ENCODE measurements at places on chromosomes 1 and 21.

GRCh38 chr1:39947260-39947659 lies 7.7 kb upstream of the MFSD2A start:
- no peak for DNase-seq

DNA sequence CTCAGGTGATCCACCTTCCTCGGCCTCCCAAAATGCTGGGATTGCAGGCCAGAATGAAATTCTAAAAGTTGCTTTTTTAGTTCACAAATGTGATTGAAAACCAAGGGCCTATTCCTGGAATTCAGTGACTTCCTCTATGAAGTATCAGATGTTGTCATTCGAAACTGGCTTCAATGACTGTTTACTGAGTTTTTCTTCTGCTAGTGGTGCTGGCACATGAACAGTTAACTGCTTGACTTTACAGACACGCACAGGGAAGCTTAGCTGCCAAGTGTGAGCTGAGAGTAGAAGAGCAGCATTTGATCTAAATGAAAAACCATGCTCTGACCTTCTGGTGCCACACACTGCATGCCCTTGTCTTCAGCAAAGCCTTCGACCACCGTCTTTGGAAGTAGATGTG lies 32.8 kb upstream of the AJAP1 start:
- DNase-seq = no peak

- no peak for DNase-seq
Observed at GRCh38 chr1:7019510-7019909, 234.3 kb downstream of the CAMTA1 start.

DNA sequence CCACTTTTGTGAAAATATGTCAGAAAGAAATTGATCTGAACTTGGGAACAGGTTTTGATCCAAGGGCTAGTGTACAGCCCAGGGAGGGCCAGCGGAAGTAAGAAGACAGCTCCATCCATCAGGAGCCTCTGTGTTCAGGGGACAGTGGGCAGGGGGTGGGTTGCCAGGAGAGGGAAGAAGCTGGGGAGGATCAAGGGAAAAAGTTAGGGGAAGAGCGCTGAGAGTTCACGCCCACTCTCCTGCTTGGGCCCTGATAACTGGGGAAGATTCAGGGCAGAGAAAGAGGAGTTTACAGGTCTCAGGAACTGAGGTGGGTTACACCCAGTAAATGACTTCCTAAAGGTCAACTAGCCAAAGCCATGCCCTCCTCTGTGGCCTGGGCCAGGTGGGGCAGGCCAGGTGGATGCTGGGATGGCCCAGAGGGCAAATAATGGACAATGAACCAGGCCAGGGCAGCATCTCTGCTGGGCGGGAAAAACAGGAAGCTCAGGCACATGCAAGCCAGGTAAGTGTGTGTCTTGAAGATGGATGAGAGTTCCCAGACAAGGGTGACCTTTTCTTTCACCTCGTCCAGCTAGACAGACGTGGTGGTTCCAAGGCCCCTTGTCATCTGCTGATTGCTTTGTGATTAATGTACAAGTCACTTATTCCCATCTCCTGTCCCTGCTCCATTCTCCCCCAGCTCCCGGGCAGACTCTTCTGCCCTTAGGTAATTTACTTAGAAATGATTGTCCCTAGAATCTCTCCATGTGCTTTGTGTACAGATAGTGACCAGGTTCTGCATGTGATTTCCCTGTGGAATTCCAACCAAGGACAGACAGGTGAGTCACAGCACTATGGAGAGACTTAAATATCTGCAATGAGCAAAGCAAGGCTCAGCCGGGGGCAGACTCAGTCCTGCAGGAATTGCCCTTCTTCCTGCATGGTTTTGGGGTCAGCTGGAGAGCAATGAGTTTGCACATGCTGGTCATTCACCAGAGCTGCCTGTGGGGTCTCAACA lies 57.0 kb downstream of the MDM4 start:
- DNase-seq = no peak

DNA sequence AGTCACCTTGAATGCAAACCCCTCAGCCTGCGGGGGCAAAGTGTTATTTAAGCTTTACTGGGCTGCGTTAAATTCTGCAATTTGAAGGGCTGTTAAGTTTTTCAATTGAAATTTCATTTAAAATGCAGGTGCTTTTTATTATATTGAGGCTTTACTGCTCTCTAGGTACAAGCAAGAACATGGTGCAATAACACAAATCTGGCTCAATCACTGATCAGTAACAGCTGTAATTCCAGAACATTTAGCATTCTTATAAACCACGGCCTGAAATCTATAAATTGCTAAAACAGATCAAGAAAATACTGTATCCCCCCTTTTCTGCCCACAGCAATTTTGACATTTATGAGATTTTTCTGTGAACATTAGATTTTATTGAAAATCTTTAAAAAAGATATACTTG lies 322.8 kb downstream of the KCTD3 start:
- no peak for DNase-seq

DNA sequence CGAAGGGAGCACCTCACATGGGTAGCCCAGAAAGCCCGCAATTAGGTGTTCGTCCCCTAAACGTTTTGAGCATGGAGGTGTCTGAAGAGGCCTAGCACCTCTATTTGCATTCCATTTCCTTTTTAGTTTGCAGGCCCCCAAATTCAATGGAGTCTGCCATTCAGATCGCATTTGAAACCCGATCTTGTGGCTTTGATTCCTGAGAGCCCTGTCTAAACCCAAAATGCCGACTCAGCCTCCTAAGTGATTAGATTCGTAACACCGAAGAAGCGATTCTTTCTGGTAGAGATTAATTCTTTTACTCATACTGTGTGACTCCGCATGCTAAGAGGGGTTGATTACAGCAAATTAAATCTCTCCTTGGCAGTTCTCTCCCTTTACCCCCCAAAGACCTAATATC lies 415.2 kb upstream of the KAZN start:
- DNase-seq = no peak

- DNase-seq = no peak
Observed at GRCh38 chr1:111768023-111768422, 12.3 kb downstream of the DDX20 start.

DNA sequence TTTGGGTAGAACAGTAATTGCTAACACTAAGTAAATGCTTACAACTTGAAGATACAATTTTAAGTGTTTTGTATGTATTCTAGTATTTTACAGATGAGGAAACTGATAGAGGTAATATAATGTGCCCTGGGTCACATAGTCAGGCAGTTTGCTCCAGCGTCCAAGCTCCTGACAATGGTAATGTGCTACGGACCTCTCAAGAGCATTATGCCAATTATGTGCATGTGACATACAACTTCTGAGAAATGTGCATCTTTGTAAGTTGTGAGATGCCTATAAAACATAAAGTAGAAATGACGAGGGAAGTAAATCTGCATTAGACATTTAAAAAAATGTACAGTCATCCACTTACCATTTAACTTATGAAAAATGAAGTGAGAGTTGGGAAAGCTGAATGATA lies 186.8 kb downstream of the LRRC7 start:
- no peak for DNase-seq

DNA sequence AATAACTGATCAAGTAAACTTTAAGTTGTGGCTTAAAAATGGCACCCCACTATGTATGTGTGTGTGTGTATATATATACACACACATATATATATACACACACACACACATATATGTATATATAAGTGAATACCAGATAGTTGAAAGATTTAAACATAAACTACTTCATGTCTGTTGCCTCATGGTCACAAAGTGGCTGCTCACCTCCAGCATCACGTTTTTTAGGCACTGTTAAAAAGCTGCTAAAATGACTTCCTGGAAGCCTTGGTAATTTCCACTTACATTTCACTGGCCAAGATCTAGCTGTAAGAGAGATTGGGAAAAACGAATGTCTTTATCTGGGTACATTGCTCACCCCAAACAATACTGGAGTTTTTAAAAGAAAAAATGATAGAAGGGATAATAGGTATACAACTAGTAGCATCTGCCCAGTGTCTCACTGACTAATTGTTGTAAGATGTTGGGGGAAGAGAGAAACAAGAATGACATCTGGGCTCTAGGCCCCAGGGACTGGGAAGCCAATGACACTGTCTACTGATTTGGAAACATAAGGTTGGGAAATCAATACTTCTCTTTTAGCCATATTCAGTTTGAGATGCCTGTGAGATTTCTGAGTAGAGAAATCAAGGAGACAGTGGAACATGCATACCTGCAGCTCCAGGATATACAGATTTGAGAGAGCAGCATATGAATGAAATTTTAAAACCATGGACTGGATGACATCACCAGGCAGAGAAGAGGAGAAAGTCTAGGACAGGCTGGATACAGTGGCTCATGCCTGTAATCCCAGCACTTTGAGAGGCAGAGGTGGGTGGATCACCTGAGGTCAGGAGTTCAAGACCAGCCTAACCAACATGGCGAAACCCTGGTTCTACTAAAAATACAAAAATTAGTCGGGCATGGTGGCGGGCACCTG lies 42.8 kb downstream of the CLDN14 start:
- no peak for DNase-seq

GRCh38 chr1:175363031-175363430 lies 170.5 kb upstream of the KIAA0040 start:
- DNase-seq = no peak

DNA sequence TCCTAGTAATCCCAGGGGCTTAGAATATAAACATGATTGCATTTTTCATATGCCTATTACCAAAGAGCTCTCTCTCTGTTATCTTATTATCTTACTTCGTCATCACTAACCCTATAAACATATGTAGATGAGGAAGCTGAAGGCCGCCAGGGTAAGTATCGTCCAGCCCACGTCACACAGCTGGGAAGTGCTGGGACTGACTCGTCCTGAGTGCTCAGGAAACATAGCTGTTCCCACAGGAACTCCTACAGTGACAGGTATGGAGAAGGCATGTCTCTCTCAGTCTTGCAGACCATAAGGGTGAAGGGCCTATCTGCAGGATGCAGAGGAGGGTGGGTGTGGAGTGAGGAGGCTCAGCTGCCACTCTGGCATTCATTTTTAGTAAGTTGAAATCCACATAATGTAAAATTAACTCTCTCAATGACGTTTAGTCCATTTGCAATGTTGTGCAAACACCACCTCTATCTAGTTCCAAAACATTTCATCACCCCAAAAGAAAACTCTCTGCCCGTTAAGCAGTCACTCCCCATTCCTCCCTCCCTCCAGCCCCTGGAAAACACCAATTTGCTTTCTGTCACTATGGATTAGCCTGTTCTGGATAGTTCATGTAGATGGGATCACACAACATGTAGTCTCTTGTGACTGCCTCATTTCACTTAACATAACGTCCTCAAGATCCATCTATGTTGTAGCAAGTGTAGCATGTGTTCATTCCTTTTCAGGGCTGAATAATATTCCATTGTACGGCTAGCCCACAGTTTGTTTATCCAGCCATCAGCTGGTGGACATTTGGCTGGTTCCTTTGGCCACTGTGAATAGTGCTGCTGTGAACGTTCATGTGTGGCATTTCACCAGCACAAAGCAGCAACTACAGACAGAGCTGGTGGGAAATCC lies 68.3 kb downstream of the TCP10L start:
- no peak for DNase-seq

- no peak for DNase-seq
Observed at GRCh38 chr21:39661121-39661520, 48.4 kb downstream of the B3GALT5 start.

GRCh38 chr1:244316407-244316806 lies 135.3 kb downstream of the ADSS2 start:
- no peak for DNase-seq

DNA sequence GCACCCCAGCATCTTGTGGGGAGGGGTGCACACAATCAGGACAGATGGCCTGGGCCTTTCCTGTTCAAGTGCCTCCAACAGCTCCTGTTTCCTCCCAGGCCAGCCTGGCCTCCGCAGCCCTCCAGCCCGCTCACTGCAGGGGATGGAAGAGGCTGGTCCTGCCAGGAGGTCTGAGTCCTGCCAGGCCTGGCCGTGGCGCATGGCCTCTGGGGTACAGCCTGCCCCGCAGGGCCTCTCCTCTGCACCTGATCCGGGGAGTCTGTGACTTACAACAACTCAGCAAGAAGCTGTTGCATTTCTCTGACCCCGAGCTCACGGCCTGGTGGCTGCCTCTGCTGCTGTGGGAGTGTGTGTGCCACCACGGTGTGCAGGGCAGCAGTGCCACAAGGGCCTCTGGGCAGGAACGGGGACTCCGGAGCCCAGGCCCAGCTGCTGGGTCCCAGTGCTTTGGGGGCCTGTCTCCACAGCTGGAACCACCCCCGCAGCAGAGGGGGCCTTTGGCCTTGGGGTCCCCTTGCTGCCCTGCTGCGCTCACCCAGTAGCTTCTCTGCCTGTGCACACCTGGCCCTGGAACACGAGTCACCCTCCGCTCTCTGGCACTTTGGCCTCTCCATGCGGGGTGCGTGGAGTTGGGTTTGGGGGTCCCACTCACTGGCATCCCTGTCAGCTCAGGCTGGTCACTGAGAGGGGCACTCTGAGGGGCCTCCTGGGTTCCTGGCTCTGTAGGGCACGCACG lies 17.4 kb upstream of the LRRC3 start:
- no peak for DNase-seq

DNA sequence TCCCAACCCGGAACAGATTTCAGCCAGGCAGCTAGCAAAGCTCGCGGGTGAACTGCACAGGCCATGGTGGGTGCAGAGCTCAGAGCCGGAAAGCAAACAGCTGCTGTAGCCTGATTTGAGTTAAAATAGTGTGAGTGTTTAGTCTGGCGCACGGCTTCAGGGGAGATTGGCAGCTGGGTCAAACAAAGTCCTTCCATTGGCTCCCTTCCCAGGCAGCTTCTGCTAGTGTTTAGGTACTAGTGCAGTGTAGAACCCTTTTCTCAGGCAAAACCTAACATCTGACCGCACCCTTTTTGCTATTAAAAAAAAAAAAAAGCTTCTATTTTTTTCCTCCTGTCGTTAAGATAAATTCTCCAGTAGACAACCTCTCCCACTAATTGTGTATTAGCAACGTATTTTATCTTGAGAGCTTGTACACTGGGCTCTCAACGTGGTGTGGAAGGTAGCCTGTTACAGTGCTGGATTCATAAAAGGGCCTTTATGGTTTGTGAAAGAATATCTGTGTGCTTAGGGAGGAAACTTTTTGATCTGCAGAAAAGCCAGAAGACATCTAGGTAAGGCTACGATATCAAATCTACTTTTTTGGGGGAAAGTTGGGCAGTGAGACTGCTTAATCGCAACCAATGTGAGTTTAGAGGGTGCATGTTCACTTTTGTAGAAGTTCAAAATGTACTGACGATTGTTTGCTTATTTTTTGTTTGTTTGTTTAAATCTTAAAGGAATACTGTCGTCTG lies 689.6 kb downstream of the USP25 start:
- DNase-seq = no peak
